ENCODE measurements at places on chromosomes 7 and 10. TPM values are rescaled to one million over a fixed set of nuclear protein-coding genes. Genes with fewer than 3 reads are reported as not detected.

The FAM25G gene
- not detected for polyA plus RNA-seq

The TAC1 gene
- polyA plus RNA-seq = 0.03 TPM

DNA sequence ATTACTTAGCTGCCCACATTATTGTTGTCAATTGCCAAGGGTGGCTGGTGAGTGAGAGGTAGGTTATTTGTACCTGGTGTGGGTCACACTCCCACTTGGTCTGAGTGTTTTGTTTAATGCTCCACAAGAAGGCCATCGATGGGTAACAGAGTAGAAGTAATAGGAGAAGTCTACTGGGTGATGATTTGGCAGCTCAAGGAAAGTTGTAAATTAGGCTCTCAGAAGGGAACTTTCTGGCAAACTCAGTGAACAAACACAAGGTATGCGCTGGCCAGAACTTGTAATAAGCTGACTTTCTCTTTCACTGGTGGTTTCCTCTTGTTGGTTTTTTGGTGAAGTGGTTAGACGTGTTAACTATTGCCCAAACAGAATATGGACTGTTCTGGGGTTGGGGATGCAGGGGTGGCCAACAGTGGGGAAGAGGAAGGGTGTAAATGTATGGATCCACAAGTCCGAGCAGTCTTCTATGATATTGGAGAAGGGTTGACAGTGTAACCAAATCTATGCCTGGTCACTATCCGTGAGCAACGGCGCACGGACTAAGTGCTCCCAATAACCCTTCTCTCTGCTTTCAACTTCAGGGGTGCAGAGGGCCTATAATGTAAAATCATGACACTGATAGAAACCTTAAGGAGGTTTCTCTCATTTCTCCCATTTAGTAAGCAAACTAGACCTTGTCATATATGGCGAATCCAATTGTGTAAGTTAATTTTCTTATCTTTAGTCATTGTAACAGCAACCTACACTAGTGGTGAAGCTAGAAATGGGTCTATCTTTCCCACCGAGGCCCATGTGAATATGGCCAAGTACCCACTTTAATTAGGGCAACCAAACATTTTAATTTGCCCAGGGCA lies 212.8 kb downstream of the PTEN start:
- no peak for DNase-seq

- no peak for DNase-seq
These were observed 117.6 kb downstream of the TNS3 start for GRCh38 chr7:47464266-47464665.

GRCh38 chr10:100350914-100351485 lies 4.0 kb downstream of the SCD start:
- no peak for DNase-seq

GRCh38 chr10:120573355-120573754 lies 116.3 kb downstream of the PLPP4 start:
- no peak for DNase-seq

GRCh38 chr10:84525120-84525806 lies 196.9 kb downstream of the CCSER2 start:
- DNase-seq = no peak

GRCh38 chr10:64286533-64286932 lies 765.3 kb downstream of the REEP3 start:
- DNase-seq = no peak

- DNase-seq = no peak
These were observed 13.1 kb upstream of the GRB10 start for GRCh38 chr7:50795831-50796230.

- no peak for DNase-seq
These were observed 89.1 kb downstream of the TNS3 start for GRCh38 chr7:47492716-47493325.

- DNase-seq = no peak
These were observed 32.0 kb upstream of the ARMS2 start for GRCh38 chr10:122422266-122422989.

DNA sequence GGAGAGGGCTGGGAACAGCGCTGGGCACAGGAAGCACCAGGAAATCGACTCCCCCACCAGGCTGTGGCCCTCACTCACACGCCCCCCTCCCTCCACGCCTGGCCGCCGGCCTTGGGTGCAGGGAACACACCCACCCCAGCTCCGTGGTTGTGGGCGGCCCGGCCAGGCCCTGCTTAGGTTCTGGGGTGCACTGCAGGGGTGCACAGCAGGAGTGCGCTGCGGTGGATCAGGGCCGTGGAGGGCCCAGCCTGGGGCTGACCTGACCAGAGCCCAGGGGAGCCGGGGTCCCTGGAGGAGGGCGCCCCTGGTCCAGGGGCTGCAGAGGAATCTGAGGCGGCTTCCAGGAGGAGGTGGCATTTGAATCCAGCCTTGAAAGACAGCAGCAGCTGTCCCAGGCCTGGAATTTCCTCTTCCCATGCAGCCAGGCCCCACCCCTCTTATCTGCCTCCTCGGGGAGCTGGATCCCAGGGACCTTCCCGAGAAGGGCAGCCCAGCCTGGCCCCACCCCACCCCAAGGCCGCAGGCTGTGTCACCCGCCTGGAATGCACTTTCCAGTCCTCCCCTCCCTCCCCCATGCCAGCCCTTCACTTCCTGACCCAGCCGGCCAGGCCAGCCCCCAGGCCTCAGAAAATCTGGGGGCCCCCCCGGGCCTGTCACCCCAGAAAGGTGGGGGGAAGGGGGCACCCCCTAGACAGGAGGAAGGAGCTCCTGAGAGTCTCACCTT lies 18.4 kb upstream of the PDGFA start:
- DNase-seq = no peak
